ENCODE measurements at places on chromosomes 3 and 15. TPM values are rescaled to one million over a fixed set of nuclear protein-coding genes. Genes with fewer than 3 reads are reported as not detected.

GOLGA8N gene
- total RNA-seq = 4.8 TPM

C2CD4B gene
- total RNA-seq = 28.4 TPM

TBC1D23 gene
- total RNA-seq = 30.0 TPM

DNA sequence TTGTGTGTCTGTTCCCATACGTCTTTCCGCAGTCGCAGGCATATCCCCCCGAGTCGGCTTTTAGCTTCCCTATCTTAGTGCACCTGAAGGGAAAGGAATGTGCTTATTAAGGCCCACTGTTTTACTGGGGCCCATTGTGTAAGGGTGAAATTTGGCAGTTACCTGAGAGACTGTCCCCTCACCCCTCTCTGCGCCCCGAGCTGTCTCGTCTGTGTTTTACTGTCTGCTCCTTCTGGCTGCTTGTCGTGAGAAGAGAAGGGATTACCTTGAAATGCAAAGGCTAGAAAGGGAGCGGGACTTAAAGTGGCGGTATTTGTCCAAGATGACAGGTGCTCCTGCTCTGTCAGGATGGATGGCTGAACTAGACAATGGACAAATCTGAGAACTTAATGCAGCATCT lies 233.0 kb upstream of the POU1F1 start:
- no peak for DNase-seq

DNA sequence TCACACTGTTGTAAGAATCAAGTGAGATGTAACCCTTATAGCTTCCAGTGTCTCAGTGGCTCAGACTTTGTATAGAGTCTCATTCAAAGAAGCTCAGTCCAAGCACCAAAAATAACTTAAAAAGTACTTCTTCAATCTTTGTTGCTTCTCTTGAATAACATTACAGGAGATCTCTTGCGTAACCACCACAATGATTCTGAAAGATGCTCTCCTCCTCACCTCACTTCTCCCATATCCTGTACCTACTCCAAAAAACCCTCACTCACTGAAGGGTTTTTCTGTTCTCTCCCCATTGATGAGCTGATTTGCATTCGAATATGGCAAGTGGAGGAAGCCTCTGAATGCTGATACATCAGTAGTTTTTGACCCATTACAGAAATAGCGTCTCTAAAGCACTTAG lies 39.4 kb upstream of the MRPS22 start:
- no peak for DNase-seq

DNA sequence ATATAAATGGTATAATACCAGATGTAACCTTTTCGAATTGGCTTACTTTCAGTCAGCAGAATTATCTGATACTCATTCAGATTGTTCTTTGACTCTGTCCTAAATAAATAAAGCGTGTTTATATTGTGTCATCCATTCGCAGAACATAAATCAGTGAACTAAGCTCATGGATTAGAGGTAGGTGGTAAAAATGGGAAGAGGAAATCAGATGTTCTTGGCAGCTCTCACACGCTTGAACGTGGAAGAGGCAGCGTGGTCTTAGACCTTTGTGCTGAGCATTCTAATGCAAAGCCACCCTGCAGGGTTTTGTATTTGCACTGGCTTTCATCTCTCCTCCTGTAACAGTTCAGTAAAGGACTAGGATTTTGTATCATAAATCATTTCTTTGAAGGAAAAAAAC lies 441.4 kb downstream of the GABRG3 start:
- no peak for DNase-seq

- DNase-seq = peak; percentile 90
These were observed 4.6 kb downstream of the DPP8 start for GRCh38 chr15:65512807-65513416.

DNA sequence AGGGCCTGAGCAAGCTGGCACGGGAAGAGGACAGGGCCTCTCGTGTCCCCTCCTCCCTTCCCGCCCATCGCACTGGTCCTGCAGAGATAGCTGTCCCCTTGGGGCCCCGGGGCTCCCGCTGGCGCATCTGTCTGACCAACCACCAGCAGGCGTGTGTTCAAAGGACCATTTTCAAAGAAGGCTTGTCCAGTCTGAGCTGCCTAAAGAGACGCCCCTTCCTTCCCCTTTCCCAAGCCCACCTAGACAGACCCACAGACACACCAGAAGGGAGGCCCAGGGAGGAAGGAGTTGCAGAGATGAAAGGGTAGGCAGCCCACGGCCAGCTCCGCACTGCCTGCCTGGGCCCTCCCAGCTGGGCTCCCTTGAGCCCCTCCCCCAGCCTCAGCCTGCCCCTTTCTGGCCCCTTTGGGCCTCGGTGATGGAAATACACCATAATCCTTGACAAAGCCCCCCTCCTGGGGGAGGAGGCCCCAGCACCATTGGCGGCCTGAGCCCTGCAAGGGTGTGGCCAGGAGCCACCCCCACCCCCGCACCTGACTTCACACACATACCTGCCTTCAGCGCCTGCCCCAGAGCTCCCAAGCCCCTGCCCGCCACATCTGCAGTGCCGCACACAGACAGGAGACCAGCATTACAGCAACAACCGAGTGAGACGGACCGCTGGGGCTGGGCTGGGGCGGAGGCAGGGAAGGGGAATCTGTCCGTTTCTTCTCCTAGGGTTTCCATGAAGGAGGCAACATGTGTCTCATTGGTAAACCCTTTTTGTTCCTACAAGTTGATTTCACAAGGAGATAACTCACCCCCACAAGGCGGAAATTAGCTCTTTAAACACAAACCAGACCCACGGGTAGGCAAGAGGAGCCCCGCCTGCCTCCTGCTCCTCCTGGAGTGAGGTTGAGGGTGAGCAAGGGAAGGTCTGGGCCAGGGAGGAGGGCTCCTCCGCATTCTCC lies at the start of gene STRA6:
Gene STRA6 (minus strand): TSS at position 336 of the 950 bp plus-strand sequence. CDS start 520 bp downstream, outside the sequence.
- DNase-seq = no peak

DNA sequence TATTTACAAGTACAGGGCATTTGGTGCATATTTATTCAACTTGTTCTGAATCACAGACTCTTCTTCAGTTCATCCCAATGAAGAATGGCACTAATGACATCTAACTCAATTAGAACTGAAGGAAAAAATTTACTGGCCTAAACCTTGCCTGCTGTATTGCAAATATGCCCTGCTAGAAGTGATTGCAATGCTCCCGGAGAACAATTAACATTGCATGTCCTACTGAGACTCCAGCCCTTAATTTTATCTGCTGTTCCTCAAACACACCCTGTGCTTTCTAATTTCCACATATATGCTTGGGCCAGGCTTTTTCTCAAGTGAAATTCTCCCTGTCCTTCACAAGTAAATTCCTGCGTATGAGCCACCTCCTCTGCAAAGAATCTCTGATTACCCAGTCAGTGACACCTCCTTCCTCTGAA lies 8.3 kb downstream of the ACKR4 start:
- no peak for DNase-seq

DNA sequence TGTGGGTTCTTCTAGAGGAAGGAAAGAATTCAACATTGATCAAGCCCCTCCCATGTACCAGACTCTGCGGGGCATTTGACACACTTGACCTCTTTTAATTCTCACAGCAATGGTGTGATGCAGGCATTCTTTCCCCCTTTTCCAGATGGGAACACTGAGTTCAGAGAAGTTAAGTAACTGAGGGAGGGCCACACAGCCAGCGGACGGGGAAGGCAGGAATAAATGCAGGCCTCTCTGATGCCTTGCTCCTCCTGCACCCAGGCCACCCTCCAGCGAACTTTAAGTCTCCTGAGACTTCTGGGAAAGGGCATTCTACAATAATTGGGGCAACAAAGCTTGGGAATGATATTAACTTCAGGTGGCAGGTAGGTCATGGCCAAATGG lies 227.4 kb downstream of the UACA start:
- DNase-seq = no peak

GRCh38 chr3:20316238-20316637 lies 130.2 kb upstream of the SGO1 start:
- no peak for DNase-seq

GRCh38 chr3:21237638-21238037 lies 513.4 kb downstream of the ZNF385D start:
- DNase-seq = no peak

GRCh38 chr3:121155028-121155427 lies 247.0 kb downstream of the STXBP5L start:
- peak; percentile 30 for DNase-seq

DNA sequence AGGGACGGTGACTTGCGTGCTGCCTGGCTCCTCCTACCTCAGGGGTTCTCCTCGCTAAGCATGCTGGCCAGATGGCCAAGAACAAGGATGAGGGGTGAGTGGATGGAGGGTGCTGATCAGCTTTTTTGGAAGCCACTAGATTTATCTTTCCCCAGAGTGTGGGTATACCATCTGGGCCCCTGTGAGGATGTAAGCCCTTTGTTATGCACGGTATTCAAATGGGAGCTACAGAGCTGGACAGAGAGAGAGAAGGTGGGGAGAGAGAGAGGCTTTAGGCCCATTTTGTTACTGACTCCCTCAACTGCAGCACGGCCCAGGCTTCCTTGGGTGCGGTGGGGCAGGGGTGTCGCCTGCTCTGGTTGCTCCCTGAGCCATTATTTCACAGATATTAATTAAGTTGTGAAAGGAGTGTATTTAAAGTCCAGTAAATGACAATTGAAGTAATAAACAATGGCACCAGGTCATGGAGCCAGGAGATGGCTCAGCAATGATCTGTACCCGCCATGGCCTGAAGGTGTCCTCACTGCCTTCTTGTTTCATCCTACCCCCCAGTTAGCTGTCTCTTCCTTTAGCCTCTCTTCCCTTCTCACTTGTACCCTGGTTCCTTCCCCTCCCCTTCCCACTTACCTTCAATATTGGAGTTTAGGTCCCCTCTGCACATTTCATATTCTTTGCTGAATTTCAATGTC lies 158.0 kb downstream of the CLSTN2 start:
- DNase-seq = no peak
